NCI-H82 (cell line): ENCODE measurements at places on chromosomes 1 and 21.

DNA sequence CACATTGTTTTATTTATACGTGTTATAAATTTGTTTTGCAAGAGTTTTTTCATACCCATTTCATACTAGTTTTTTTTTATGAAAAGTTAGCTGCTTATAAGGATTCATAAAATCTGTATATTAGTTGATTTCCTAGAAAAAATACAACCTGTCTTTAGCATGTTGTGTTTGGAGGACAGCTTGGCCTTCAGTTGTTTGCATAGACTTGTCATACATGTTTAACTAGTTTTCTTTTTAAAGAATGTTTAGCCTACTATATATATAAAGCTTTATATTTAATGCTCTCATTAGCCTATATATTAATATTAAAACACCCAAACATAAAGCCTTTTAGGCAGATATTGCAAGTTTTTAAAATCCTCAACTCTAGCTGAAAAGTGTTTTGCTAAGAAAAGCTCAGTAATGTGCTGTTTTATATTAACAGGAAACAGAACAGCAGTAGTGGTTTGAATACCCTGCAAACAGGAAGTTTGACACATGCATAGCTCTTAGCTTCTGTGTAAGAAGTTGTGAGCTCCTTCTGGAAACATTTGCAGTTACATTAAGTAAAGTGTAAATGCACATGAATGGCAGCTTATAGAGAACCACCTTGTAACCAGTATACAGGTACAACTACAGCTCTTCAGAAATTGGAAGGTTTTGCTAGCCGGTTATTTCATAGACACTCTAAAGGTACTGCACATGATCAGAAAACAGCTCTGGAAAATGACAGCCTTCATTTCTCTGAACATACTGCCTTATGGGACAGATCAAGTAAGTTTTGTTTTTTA is at the start of gene PRKACB:
TSS of gene PRKACB (plus strand) at position 476 of the 770 bp plus-strand sequence. CDS start at position 567, 91 bp downstream.
- DNase-seq, result no peak

GRCh38 chr21:36803816-36804439 is 105.0 kb downstream of the SIM2 start:
- no peak for DNase-seq

DNA sequence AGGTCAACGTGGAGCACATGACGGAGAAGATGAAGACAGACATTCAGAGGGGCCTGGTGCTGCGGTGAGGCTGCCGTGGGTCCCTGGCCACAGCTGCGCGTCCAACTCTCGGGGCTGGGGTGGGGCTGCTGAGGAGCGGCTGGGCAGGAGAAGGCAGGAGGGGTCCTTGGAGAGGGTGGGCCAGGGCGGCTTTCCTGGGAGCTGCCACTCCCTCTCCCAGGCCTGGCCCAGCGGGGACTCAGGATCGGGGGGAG is 14.4 kb downstream of the CFAP410 start:
- DNase-seq, result no peak

DNA sequence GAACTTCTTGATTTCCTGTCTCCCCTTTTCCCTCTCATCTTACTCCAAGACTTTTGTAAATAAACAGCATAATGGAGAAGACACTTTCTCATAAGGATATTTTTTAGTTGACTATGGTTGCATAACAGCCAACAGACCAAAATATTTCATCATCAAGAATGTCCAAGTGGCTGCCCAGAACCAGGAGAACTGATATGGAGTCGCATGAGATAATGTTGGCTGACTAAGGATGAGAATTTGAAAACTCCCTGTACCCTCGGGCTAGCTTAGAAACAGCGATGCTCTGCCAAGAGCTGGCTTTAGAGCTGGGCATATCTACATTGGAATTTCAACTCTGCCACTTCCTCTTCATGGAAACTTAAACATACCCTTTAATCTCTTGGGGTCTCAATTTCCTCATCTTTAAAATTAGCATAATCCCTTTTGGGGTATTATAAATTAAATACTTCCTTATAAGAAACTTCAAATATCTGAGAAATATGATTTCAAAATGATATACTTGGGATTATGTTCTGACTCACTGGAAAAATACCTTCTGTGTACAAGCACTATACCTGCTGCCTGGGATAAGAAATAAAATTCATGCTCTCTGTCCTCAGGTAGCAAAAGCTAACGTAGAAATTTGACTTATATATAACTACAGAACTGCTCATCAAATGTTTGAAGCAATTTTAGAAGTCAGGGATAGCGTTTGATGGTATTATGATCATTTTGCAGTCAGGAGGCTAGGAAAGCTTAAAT is 777.3 kb downstream of the LTN1 start:
- DNase-seq, result no peak

GRCh38 chr21:15138490-15138889 is 73.7 kb upstream of the NRIP1 start:
- DNase-seq, result peak; percentile 96

- DNase-seq, result peak; percentile 77
Observed at GRCh38 chr1:26771643-26772321, 16.0 kb upstream of the PIGV start.
